ENCODE measurements at places on chromosomes 3 and 15. TPM values are rescaled to one million over a fixed set of nuclear protein-coding genes. Genes with fewer than 3 reads are reported as not detected.

- no peak for DNase-seq
Measured at GRCh38 chr3:129556890-129557547, 14.0 kb downstream of the H1-8 start.

DNA sequence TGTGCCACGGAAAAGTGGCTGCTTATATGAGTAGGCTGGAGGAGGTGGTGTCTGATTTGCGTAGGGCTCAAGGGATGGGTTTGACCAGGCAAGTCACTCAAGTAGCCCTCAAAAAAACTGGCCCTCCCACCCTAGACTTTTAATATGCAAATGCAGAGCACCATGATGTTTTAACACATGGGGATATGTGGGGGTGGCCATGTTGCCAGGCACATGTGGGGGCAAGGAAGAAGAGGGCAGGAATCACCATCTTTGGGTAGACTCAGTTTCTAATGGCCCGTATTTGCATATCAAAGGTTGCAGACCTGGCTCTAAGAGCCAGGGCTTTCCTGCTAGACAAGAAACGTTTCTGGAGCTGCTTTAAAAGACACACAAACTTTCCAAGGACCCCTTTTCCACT is 307.2 kb upstream of the NDN start:
- no peak for DNase-seq

DNA sequence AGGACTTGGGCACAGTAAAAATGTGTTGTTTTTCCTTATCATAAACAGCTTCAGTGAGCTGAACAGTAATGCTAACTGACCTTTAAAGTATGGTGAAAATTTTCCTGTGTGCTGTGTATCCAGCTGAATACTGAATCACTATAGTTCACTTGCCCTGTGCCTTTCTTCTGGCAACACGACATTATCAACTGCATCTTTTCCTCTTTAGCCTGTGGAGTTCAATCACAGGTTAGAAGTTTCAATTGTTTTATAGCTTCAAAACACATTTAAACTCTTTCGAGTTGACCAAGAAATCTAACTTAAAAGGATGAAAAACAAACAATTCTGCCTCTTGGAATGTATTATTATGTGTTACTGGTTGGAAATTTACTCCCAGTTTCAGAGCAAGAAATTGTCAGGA is 1120.7 kb upstream of the ALCAM start:
- no peak for DNase-seq

- no peak for DNase-seq
Measured at GRCh38 chr3:196194542-196194915, 16.7 kb downstream of the ZDHHC19 start.

DNA sequence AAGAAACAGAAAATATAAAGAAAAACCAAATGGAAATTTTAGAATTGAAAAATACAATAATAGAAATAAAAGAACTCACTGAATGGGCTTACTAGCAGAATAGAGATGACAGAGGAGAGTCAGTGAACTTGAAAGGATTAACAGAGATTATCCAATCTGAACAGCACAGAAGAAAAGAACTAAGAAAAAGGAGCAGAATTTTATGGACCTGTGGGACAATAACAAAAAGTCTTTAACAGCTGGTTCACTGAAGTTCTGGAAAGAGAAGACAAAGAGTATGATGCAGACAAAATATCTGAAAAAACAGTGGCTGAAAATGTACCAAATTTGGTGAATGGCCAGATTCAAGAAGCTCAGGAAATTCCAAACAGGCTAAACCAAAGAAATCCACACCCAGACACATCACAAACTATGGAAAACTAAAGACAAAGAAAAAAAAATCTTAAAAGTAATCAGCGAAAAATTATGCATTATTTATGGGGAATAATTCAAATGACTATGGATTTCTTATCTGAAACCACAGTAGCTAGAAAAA is 9.7 kb upstream of the GNB5 start:
- DNase-seq: no peak

- no peak for DNase-seq
Measured at GRCh38 chr3:61871644-61872043, 310.3 kb downstream of the PTPRG start.

DNA sequence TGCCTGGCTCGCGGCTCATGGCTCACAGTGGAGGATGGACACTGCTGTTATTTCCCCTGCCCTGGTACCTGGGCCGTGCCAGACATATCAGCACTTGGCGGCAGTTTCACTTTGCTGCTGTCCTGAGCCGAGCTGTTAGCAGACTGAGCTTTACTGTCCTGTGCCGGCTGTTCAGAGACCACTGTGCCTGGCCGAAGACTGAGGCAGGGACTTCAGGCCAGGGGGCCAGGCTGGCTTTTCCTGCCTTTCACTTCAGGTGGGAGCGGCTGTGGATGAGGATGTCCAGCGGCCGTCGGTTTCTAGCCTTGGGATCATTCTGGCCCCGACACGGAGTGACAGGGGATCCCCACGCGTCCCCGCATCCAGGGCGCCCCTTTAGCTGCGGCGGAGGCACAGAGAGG is 1.1 kb downstream of the ATP10A start:
- no peak for DNase-seq

DNA sequence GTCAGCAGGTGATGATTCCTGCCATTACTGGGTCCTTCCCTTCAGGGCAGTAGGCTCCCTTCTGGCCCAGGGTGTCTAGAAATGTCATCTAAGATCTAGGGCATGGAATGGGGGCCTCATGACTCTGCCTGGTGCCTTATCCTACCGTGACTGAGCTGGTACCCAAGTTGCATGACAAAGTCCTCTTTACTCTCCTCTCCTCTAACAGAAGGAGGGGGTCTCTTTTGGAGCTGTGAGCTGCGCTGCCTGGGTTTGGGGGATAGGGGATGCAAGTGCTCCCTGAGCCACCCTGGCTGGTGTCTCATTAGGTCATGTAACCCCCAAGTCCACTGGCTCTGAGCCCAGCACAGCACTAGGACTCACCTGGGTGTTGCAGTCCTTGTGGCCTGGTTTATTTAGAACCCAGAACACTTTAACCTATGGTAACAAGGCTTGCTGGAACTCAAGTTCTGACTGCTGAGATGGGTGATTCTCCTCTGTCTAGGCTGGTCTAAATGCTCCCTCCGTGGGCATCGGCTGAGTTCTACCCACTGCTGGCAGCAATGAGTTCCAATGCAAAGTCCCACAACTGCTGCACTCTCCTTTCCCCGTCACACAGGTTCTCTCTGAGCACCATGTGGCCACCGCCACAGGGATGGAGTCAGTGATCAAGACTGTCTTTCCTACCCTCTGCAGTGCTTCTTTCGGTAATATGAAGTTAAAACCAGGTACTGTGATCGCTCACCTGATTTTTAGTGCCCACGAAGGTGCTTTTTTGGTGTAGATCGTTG is 34.0 kb downstream of the XXYLT1 start:
- DNase-seq: no peak

GRCh38 chr3:149895339-149895738 is 75.4 kb downstream of the PFN2 start:
- DNase-seq: no peak

- no peak for DNase-seq
Measured at GRCh38 chr3:31370681-31371080, 162.0 kb upstream of the STT3B start.

GRCh38 chr3:108488631-108489030 is 21.8 kb downstream of the MYH15 start:
- DNase-seq: no peak

DNA sequence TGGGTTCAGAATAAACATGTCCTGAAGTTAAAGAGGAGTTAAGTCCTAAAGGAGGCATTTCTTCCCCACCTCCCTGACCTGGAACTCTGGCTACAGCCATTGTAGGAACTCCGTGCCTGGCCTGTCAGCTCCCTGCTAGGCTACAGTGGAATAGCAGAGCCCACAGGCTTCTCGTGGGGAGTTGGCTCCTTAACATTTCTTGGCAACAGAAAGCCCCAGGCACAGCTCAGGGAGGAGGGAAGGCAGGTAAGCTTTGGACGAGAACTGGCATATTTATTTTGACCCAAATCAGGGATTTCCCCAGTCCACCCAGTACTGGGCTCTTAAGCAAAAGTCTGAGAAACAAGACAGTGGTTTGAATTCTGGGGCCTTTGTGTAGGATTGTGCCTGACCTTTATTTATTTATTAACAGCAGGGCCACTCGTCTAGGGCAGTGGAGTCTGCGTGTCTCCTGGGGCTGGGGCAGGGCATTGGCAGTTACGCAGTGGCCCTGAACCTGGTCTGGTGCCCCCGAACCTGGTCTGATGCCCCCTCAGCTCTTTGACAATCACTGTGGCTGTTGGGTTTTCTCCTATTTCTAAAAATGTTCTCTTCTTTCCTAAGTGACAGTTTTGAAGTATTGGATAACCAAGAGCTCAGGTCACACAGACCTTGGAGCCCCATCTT is 7.9 kb upstream of the ISG20 start:
- no peak for DNase-seq

DNA sequence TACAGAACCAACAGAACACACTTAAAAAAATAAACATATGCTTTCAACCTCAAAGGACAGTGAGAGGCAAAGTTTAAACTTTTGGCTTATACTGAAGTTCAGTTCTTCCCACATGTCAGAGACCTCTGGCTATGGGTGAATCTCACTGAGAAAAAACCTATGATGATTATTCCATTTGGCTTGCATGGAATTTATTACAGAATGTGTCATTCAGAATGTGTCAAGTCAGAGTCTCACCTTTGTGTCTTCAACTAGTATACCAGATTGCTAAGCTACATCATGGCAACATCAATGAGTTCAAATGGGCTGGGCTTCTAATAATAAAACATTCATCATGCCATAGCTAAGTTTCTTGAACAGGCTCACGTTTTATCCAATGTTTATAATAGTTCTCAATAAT is 987.0 kb downstream of the NTRK3 start:
- no peak for DNase-seq

GRCh38 chr3:29936766-29937165 is 655.9 kb downstream of the RBMS3 start:
- no peak for DNase-seq

DNA sequence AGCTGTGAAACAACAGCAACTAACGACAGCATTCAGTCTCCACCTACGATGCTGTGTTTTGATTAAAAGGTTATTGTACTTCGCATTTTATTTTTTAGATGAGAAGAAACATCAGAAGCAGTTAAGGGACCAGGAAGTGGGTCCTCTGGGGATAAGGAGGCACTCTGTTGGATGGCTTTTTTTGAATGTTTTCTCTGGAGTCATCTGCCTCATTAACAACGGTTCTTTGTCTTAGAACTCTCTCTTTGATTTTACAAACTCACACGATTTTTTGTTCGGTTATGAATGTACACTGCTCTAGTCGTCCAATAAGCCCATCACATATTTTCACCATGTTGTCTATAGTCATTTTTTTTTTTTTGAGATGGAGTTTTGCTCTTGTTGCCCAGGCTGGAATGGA is 36.0 kb upstream of the ARPIN start:
- DNase-seq: no peak

DNA sequence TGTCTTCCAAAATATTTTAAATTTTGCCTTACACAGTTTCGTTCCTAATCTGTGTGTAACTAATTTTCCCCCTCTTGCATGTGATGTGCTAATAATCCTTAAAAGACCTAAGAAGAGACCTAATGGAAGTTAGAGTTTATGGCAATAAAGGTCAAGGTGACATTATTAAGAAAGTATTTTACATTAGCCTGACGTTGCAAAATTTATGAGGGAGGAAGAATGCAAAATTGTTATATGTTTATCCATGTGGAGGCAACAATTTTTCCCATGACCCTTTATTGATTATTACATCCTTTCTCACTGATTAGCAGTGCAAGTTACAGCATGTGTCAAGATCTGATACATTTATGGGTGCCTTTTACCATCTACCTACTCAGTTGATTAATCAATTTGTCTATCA is 373.8 kb upstream of the ROBO1 start:
- no peak for DNase-seq

DNA sequence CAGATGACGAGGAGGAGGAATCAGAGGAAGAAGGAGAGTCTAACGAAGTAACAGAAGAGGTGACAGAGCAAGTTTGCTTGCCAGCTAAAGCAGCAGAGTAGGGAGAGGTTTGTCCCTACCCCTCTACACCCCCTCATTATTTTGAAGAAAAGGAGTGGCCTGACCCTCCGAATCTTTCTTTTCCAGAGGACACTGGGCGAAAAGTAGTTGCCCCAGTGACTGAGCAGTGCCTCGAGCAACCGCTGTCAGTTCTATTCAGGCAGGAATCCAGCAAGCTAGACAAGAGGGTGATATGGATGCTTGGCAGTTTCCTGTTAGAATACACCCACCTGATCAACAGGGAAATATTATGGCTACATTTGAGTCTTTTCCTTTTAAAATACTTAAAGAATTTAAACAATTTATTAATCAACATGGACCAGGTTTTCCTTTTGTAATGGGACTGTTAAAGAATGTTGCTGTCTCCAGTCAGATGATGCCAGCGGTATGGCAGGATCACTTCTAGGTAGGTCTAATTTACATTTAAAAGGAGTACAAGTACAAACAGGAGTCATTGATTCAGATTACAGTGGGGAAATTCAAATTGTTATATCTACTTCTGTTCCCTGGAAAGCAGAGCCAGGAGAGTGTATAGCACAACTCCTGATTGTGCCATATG is 31.9 kb upstream of the ACVR2B start:
- DNase-seq: no peak

DNA sequence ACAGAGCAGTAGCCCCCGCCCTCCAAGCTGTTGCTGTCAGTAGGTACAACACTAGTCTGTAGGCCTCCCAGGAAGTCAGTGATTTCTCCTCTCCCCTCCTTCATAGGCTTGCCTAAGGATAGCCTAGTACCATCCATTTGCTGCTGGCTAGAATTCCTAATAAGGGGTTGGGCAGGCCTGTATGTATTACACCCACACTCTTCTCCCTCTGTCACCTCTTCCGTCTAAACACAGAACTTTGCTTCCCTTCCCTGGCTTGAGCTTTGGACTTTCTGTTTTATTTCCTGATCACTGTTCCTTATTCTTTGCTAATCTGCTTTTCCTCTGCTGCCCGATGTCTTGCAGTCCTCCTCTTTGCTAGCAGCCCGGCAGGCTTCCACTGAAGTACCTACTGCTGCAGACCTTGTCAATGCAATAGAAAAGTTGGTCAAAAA is 93.4 kb upstream of the UMPS start:
- DNase-seq: no peak

- DNase-seq: no peak
Measured at GRCh38 chr15:80121546-80121945, 31.3 kb upstream of the FAH start.

GRCh38 chr15:53558384-53558783 is 201.1 kb downstream of the WDR72 start:
- DNase-seq: no peak

Gene MYEF2
- total RNA-seq: 6.9 TPM

Gene PXK
- 12.9 TPM for total RNA-seq

Gene AGTR1
- total RNA-seq: 2.2 TPM

Gene SLC9A9
- total RNA-seq: 5.6 TPM

Gene THUMPD3
- 58.6 TPM for total RNA-seq

Gene SCG5
- total RNA-seq: not detected

Gene TLNRD1
- total RNA-seq: 6.4 TPM

Gene TM6SF1
- 6.5 TPM for total RNA-seq

Gene CACNA2D3
- 26.9 TPM for total RNA-seq

Gene TTLL13
- total RNA-seq: 0.20 TPM
